ENCODE measurements at places on chromosomes 16 and 17.

- DNase-seq, result no peak
These were observed 5.5 kb upstream of the NCBP3 start for GRCh38 chr17:3851461-3852100.

DNA sequence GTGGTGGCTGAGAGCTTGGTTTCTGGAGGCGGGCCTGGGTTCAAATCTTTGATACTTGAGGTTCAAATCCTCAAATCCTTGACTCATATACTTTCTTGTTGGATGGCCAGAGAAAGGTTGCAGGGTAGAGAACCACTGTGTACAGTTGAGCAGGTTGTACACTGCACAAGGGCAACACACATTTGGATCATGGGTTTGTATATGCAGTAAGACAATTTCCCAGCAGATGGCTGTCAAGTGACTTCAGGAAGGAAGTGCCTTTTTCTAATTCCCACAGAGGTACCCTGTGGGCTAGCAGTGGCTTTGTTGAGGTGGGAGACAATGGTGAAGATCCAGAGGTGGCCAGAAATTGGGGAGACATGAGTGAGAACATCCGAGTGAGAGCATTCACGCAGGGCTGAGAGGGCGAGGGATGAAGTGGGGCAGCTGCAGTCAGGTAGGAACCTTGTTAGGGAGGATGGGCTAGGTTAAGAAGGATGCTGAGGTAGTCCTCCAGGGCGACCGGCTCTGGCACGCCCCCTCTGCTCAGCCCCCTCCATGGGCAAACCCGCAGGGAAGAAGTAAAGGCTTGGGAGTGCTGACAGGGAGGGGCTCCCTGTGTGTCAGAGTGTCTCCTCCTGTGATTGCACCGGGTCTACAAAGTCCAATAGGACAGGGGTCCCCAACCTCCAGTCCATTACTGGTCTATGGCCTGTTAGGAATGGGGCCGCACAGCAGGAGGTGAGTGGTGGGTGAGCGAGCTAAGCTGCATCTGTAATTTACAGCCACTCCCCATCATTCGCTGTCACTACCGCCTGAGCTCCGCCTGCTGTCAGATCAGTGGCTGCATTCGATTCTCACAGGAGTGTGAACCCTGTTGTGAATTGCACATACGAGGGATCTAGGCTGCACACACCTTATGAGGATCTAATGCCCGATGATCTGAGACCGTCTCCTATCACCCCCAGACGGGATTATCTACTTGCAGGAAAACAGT, 2.7 kb downstream of the C16orf89 start:
- no peak for DNase-seq

- DNase-seq, result no peak
These were observed 29.0 kb downstream of the SRL start for GRCh38 chr16:4212934-4213296.

GRCh38 chr16:22898874-22899348, 84.9 kb downstream of the HS3ST2 start:
- peak; percentile 8 for DNase-seq

DNA sequence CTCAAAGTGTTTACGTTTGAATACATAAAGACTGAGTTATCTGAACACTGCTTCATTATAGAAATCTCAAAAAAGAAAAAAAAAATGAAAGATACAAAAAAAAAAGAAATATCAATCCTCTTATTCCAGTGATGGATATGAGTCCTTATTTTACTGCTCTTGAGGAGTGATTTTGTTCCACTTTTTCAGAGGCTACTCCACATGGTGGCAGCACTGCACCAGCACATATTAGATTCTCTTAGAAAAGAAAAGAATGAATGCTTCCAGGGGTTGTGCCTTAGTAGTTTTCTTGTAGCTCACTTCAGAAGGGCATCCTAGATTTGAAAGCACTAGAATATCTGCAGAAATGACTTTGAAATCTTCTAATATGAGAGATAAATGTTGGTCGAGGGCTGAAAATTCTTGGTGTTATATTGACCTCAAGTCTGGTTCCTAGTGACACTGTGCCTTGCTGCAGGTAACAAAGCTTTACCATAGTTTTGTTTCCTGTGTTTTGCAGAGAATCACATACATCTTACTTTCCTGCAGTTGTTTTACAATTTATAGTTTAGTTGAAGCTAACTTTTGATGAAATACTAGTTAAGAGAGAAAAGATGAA, 25.9 kb downstream of the AP2B1 start:
- no peak for DNase-seq

GRCh38 chr17:40648384-40648968, 858 bp upstream of the SMARCE1 start:
- DNase-seq, result no peak

DNA sequence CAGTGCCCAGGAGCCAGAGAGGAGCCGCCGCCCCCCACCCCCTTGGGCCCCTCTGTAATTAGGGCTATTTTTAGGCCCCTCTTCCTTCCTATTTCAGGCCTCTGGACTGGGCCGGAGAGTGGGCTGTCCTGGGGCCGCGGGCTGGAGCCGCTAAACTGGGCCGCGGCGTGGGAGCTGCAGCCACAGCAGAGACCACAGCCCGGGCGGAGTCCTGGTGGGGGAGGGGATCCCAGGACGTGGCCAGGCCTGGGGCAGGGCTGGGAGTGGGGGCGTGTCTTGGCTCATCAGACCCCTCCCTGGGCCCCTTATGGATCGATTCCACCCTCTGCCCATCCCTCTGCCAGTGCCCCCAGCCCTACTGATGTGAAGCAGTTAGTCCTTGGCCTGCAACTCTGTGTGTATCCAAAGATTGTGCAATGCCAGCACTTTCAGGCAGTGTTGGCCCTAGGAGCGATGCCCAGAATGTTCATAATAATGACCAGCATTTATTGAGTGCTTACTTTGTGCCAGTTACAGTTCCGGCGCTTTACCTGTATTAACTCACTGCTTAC, 15.0 kb upstream of the TAC4 start:
- DNase-seq, result no peak

DNA sequence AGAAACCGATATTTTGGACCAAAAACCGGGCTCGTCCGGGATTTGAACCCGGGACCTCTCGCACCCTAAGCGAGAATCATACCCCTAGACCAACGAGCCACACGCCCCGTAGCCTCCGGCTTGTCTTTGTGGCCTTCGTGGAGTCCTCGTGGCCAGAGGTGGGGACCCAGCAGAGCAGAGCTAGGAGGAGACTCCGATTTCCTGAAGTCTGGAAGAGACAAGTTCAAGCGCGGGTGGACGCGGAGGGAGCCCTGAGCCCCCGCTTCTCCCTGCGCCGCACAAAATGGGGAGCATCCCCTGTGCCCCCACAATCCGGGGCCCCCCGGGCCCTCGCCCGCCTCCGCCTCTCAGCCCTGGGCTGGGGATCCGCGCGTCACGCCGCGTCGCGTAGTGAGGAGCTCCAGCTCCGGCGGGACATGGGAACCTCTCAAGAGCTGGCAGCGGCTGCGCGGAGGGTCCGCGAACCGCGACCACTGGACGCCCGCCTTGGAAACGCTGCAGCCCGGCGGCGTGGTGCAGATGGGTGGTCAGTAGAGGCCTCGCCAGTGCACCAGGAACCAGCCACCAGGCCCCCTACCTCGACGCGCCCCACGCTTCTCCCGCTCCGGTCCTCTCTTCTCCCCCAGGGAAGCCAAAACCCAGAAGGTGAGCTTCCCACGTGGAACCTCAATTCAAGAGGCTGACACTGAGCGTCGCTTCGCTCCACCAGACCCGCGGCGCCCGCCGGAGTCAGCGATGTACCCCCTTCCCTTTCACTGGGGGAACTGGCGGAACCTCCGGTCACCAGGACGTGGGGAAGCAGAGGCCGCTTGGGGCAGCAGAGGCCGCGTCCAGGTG, 5.2 kb upstream of the OR1F1 start:
- no peak for DNase-seq

DNA sequence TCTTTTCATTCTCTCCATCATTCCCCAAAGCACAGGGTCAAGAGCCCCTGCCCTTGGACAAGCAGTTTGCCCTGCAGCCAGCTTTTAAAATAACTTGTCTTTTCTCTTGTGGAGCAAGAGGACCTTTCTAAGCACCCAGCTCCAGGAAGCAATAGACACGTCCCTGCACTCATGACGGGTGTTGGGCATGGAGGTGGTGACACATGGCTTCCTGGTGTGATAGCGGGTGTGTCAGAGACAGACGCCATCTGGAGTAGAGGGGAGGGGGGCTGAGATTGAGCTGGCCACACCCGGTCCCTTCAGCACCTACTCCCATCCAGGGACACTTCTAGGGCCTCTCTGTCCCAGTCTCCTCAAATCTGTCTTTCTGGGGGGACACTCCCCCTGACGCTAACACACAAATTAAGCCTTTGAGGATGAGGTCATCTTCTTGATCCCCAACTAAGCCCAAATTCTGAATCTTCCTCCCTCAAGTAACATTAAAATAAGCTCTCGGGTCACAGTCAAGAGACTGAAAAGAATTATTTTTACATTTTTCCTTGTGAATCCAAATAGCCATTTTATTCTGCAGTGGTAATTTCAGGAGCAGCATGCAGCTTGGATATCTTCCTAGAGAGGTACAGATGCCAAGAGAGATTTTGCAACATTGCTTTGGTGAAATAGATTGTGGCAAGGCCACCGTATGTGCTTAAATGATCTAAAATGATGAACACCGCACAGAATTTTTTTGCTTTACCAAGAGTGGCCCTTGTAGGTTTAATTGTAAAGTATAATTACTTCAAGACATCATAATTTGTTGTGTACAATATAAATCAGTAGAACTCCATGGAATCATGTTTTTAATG, 216.6 kb upstream of the IRX3 start:
- DNase-seq, result no peak

DNA sequence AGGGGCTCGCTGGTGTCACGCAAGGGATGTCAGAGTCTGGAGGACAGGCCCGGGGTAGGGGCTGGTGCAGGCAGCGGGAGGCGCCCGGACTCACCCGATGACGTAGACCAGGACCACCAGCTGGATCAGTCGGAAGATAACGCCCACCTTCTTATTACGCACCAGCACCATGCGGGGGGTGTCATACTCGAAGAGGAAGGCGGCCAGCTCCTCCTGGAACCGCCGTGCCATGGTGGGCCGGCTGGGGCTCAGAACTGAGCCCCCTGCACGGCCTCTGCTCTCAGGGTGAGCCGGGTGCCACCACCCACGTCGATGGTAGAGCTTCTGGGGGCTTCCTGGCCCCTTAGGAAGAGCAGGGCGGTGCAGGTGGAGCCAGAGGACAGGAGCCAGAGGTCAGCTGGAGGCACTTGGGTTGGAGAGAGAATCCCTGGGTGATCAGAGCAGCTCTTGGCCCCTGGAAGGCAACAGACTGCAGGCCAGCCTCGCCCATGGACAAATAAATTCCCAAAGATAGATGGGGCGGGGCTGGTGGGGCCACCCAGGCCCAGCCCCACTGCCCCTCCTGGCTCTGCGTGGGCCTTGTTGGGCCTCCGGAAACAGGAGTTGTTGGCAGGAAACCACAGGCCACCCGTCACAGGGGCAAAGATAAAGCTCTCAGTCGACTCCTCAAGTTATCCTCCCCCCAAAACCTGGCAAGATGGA, at the start of gene P2RX1:
Gene P2RX1, minus strand, starts transcription at position 471 of the 702 bp plus-strand sequence. Its CDS starts 240 bp downstream, at position 231.
- DNase-seq, result no peak

DNA sequence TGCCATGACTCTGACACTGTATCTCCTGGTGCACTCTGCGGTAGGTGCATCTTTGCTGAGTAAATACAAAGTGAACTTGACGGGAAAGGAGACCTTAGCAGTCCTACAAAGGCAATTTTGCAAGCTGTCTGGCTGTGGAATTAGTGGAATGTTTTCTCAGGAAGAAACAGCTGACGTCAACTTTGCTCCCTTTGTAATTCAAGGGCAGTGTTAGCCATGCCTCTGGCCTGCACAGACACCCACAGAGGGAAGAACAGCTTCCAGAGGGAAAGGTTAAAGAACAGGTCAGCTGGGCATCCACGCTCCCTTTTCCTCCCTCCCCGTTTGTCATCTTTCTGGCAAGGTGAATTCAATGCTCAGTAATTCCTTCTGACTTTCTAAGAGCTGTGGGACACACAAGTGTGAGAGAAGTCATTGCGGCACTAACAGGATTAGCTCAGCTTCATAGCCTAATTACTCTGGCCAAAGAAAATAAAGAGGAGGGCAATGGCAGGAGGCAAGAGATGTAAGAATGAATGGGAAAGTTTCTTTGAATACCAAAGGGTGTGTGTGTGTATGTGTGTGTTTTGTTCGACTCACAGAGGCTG, 476.9 kb upstream of the GOT2 start:
- DNase-seq, result no peak

- no peak for DNase-seq
These were observed 55.2 kb downstream of the GAN start for GRCh38 chr16:81369888-81370504.

- DNase-seq, result no peak
These were observed at the start of gene PPL for GRCh38 chr16:4936991-4937781. Gene PPL, minus strand, starts transcription at chr16:4937148. Its CDS starts 103 bp downstream, at chr16:4937045.

- no peak for DNase-seq
These were observed 574 bp downstream of the LAT start for GRCh38 chr16:28985211-28986041.

Measured in activated CD8-positive, alpha-beta memory T cell treated with anti-CD3 and anti-CD28 coated beads for 4 hours (primary cell).